ENCODE measurements at places on chromosomes 7 and 10.

DNA sequence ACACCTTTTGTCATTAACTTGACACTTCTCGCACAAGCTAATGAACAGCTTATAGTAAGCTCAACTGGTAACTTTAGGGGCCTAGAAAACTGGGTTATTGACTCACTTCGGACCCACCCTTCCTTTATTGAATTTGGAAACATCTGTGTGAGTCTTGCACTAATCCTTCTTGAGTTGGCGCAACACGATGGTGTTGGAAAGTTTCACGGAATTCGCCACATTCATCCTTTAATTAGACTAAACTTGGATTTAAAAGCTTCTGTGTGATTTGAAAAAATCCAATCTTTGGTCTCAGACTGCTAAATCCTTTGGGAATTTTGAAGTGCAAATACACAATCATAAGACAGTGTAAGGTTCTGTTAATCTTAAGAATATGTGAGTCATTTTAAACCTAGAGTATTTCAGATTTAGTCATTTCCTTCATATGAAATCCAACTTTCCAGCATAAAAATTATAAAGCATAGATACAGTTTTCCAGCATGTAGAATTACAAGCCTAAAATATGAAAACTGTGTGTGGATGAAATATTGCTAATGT is 15.1 kb downstream of the FZD8 start:
- peak; percentile 36 for DNase-seq

DNA sequence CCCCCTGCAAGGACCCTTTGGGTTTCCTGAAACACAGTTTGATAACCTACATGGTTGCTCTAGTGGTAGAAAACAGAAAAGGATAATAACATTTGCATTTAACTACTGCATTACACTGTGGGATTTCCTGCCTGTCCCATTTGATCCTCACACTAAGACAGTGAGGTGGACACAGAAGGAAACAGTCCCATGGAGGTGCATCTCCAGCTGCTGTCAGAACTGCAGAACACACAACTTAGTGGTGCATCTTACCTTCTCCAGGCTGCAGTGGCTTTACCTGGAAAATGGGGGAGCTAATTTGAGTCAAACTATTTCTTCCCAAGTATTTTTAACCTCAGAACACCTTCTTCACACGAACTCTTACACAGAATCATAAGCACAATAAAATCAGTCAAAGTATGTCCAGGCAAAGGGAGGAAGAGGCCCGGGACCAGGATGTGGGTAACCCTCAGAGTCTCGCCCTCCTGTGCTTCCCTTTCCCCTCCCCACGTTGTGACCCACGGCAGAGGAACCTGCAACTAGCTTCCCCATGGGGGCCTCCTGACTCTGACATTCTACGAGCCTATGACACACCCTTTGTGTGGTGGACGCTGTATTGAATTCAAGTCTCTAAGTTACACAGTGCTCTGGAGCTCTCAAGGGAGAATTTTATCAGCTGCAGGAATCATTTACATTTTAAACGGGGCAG is 33.7 kb downstream of the SCRN1 start:
- DNase-seq: no peak

- no peak for DNase-seq
These were observed 239.5 kb upstream of the PITRM1 start for GRCh38 chr10:3412071-3412582.

- DNase-seq: no peak
These were observed 41.5 kb upstream of the NKX6-2 start for GRCh38 chr10:132827423-132827789.

DNA sequence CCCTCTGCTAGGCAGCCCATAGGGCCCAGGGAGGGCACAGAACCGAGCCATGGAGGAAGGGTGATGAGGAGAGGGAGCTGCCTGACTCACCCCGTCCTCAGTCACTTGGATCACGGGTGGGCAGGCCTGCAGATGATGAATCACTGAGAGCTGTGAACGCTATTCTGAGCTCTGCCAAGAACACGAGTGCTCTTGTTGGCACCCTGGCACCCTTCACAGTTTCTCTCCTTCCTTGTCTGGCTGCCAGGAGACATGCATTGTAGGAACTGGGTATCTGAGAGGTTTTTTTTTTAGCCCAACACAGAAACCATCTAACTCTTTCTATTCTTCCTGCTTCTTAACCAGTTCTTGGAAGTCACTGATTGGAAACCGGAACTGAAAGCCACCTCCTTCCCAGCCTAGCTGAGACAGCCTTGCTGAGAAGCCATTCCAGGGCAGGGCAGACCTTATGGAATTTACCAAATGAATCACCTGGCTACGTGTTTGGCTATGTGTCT is 82.1 kb downstream of the SLC37A3 start:
- DNase-seq: peak; percentile 71

DNA sequence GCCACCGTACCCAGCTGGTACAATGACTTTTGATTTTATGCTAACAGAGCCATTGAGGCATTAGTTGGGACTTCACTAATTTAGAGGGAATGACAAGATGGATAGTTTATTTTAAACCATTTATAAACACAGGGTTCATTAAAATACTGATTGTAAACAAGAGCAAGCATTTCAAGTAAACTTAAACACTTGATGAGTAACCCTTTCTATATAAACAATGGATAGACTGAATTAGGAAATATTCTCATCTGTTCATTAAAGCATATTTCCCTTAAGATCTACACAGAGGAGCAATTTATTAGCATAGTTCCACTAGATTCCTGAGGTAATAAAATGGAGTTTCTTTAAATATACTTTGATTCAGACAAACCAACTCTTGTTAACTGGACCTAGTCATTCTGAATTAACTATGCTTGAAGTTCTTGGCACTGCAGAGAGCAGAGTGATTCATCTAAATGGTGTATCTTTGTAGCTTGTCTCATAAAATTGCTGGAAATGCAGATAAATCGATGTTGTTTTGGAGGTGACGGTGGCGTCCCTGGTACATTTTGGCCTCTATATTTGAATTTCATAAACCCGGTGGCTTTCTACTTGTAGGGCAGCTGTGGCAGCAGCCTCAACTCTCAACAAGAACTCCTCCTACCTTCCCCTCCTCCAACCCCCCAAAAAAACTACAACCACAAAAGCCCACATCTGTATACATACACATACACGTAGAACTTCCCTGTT is 15.4 kb upstream of the VDAC2 start:
- no peak for DNase-seq

GRCh38 chr10:11959966-11960365 is 82.6 kb downstream of the UPF2 start:
- no peak for DNase-seq

DNA sequence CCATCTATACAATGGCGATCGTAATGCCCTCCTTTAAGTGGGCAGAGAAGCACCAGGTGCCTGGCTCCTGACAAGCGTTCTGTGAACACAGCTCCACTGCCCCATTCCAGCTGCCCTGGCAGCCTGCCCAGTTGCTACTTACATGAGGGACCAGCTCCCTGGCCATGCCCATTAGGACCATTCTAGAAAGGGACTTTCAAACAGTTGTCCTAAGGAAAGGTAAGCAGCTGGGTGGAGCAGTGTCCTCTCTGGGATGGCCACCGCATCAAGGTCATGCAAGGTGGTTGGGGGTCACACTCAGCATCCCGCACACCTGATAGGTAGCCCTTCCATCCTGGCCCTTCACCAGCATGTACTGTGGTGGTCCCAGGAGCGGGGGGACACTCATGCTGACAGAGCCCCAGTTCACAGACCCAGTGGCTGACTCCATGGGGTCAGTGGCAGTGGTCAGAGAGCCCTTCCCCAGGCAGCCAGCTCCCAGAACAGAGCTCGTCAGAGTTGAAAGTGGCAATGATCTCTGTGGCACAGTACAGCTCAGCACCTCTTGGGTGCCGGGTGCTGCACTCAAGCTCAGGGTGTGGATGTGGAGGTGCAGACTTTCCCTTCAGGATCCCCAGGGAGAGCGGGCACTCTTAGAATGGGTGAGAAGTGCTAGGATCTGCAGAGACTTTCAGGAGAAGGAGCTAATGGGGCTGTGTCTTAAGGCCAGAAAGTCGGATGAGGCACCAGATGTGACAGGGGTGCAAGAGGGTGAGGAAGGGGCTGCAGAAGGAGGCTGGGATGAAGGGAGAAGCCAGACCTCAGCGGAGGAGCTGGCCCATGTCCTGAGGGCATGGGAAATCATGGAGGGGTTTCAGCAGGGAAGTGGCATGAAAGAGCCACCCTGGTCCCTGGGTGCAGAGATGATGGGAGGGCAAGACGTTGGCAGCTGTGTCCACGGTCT is 10.9 kb downstream of the MMRN2 start:
- no peak for DNase-seq

DNA sequence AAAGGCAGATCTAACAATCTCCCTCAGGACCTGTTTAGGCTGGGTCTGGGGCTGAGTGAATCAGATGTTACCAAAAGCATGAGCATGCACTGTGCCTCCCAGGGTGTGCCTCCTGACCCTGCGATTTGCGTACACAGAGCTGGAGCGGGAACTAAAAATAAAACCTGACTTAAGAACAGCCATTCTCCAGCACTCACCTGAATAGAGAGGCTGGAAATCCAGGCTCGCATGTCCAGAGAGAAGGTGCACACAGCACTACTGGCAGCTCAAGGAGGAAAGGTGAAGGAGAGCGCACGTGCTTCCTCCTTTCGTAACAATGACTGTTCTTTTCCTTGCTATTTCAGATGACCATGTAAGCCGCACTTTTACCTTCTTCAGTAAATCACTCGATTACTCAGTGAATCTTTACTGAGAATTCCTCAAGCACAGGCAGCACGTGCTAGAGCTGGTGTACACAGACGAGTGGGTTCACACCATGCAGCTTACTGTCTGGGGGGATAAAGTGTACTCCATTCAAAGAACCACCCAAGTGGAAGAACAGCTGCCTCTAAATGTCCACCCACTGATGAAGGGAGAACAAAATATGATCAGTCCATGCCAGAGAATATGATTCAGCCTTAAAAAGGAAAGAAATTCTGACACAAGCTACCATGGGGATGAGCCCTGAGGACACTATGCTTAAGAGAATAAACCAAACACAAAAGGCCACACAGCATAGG is 45.6 kb downstream of the SFMBT2 start:
- DNase-seq: no peak

DNA sequence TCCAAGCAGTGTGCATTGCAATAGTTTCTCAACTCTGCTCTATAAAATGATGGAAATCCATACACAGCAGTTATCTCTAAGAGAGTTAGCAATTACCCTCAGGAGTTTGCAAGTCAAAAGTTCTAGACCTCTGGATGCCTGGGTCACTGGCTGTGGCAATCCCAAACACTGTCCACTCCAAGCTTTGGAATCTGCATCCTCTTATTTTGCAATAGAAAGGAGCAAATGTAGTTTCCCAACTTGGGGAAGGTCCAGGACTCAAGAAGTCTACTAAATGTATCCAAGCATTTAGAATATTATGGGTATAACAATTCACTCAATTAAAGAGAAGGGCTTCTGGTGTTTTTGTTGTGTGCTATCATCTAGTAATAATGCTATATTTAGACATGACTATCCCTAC is 131.3 kb upstream of the NRP1 start:
- DNase-seq: peak; percentile 15

DNA sequence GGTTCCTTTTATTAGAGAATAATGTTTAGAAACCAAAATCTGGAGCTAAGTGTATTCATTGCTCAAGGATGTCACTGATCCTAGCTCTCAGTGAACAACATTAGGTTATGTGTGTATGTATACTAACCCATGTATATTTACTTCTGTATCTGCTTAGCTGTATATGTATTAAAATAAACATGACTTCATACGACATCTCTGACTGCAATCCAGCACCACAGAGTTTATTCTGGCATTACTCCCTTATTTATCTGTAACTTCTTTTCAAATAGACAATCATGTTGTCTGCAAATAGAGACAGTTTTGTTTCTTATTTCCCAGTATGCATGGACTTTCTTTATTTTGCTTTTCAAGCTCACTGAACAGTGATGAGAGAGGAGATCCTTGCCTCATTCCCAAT is 441.0 kb upstream of the NFE2L3 start:
- DNase-seq: no peak

GRCh38 chr7:71193099-71193810 is 61.3 kb downstream of the GALNT17 start:
- no peak for DNase-seq

DNA sequence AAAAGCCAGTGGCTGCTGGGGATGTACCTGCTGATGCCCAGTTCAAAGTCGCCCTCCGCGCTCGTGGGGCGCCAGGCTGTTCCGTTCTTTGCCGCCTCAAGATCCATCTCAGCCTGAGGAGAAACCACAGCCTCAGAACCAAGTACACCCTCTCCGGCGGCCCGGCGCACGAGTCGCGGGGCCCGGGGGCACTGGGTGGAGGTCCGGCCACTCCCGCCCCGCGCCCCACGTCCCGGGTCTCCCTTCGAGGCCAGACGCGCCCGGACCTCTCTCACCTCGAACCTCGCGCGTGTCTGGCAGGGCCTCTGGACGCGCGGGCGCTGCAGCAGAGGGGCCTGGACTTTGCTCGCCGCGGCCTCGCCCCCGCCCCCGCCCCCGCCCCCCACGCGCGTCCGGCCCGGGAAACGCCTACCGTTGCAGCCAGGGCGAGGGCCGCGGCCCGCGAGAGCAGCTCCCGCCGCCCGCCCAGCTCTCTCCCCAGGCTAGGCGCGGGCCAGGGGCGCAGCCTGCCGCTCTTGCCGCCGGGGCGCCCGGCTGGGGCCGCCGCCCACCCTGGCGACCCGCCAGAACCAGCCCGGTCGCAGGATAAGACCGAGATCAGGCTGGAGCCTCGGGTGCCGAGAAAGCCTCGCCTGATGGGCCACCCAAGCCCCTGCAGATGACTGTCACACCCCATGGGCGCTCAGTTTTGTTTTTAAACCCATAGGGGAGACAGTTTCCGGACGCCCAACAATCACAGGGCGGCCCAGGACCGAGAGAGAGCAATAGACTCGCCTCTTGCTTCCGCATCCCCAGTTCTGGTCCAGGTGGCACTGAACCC is at the start of gene ABCB4:
ABCB4 (minus strand) TSS at position 322 of the 820 bp plus-strand sequence; CDS start at position 107, 215 bp downstream.
- peak; percentile 17 for DNase-seq

DNA sequence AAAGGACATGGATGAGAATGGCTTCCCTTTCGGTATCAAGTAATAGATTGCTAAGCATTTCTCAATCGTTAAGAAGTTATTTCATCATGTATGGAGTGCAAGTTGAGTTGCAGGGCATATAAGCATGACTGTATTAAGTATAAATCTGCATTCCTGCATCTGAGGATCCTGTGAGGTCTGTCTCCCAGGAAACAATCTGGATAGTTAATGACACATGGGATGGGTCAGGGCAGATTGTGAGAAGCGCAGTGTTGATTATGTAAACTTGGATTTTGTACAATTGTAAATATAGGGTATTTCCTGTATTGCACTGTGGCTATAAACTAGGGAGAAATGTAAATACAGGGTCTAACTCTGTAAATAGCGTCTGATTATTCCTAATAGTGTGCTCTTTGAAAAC is 102.6 kb downstream of the PLXDC2 start:
- DNase-seq: peak; percentile 73

Data from cardiac muscle cell (in vitro differentiated cells and primary cell).